ENCODE measurements at places on chromosomes 2 and 18. TPM values are rescaled to one million over a fixed set of nuclear protein-coding genes. Genes with fewer than 3 reads are reported as not detected.

ELOA2 gene
- not detected for polyA plus RNA-seq

- DNase-seq, result no peak
Measured at GRCh38 chr2:70473101-70473722, 80.4 kb downstream of the TGFA start.

SLC4A3 gene
- polyA plus RNA-seq, result 3.3 TPM

GRCh38 chr2:107168141-107168540, 282.2 kb upstream of the ST6GAL2 start:
- DNase-seq, result no peak

- DNase-seq, result no peak
Measured at GRCh38 chr2:99072551-99072950, 69.0 kb upstream of the C2orf15 start.

DNA sequence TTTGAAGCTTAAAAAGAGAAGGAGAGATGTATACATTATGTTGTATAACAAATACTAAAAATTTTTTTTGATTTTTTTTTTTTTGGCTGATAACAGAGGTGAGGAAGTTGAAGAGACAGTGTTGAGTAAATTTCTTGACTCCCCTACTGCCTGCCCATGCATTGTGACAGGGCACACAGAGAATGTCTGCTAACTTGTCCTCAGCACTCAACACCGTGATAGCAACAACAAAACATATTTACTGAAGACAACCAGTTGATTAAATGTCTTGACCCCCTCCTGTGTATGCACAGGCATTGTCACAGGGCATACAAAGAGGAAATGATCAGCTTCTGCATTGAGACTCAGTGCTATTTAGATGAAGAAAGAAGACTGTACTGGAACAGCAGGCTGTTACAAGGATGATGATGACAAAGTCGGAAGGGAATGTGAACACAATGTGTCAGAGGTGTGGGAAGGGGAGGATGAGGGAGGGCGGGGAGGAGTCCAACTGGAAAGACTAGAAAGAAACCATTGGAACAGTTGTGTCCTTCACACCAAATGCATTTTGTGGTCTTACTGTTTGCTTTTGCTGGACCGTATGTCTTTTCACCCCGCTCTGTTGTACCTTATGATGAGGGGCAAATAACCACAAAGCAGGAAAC, 89.5 kb downstream of the CERS6 start:
- peak; percentile 47 for DNase-seq

DNA sequence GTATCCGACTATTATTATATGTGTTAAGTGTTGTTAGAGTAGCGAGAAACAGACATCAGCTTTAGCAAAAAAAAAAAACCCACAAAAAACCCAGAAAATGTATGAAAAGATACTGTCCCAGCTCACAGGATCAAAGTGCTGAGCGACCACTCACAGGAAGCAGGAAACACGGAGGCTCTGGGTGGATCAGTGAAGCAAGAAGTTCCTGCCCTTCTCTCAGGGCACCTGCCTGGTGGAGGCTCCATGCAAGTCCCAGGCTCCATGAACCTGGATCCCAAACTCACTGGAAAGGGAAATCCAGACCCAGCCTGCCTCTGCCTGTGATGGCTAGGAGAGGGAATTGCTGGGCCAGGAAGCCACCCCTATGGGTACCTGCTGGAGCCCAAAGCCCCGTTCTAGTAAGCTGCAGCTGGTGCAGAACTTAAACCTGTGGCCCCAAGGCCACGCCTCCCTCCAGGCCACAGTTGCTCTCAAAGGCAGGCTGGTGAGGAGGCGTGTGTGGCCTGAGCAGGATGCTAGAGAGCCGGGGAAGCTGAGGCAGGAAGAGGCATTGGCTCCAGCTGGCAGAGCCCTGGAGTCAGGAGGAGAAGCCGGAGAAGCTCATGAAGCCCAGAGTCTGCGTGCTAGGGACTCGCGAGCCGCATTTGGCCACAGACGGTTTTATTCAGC, 63.5 kb upstream of the TAF1B start:
- DNase-seq, result no peak

- no peak for DNase-seq
Measured at GRCh38 chr2:128630974-128631697, 312.5 kb upstream of the HS6ST1 start.

DNA sequence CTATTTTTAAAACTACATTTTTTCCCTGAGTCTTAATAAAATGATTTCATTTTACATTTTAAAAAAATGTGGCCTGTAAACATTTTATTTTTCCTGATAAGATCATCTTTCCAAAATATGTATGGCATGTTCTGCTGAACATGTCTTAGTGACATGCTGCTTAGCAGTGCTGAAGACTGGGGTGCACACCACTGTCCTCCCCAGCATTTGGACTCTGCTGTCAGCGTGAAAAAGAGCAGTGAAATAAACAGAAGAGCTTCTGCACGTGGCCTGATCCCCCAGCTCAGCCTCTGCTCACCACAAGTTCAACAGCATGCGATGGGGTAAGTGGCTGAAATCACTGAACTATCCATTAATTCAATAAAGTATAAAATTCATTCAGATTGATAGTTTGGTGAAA, 81.6 kb upstream of the ZNF521 start:
- no peak for DNase-seq

DNA sequence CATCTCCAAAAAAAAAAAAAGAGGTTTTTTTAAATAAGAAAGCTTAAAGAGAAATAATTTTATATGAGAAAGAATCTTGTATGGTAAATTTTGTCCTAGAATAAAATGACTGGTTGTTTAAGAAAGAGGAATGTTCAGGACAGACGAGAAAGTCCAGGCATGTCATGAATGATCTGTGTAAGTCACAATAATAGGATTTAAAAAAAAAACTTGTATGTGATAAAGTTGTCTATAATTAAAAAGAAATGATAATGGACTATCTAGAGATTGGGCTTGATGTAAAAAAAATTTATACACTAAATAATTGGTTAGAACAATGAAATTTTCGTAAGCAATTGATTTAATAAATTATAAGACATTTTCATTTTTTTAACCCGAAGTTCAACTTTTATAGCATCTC, 71.7 kb upstream of the ABCA12 start:
- DNase-seq, result no peak
